ENCODE measurements at places on chromosomes 7 and 10.

GRCh38 chr7:107145067-107145838, 23.6 kb upstream of the HBP1 start:
- DNase-seq: no peak

GRCh38 chr7:138756591-138757242, 41.1 kb upstream of the TMEM213 start:
- no peak for DNase-seq

DNA sequence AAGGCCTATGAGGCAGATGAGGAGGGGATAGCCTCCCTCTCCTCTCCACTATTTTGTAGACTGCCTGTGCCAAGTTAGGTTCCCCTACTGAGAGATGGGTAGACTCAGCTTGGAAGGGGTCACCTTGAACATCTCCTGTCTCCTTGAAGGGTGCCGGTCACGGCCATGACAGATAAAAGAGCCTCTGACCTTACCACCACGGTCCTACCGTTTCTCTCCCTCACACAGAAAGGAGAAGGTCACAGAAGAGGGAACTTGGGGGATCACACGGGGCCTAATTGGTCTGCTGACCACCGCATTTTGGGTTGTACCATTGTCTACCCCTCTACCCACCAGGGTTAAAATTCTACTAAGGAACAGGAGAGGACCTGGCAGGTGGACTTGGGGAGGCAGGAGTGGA, 17.0 kb downstream of the PRSS2 start:
- DNase-seq: no peak

GRCh38 chr7:41142904-41143473, 559.9 kb downstream of the INHBA start:
- DNase-seq: no peak

- no peak for DNase-seq
Observed at GRCh38 chr7:43824963-43825362, 44.4 kb downstream of the MRPS24 start.

GRCh38 chr7:150621376-150621775, 10.8 kb downstream of the GIMAP6 start:
- DNase-seq: no peak

DNA sequence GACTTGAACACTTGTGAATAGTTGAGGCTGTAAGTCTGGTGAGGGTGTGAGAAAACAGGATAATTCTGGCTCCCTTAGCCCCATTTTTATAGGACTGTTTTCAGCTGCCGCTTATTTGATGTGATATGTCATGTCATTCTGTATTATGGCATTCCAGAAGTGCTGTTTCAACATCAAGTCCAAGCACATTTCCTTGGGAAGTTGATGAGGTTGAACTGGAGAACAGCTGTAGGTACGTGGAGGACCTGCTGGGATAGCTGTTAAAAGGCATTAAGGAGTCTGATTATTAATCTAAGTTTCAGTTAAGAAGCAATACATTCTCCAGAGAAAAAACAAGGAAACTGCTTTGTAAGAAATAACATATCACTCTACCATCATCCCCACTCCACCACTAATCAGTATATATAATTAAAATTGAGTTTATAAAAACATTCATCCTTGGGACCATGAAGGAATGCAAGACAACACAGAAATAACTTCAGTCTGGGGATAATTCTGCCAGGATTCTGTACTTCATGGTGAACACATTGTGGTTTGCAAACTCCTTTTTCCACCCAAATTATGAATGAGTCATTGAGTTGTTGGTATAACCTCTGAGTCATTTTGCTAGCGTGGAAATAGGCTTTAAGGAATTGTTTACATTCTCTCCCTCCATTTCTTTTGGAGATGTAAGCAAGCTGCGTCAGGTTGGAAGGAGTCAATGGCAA, 39.9 kb upstream of the TMEM229A start:
- no peak for DNase-seq

GRCh38 chr10:31102421-31102820, 70.8 kb upstream of the ZNF438 start:
- no peak for DNase-seq

Measured in effector CD4-positive, alpha-beta T cell (primary cell).